Activated effector memory CD4-positive, alpha-beta T cell treated with anti-CD3 and anti-CD28 coated beads, Interleukin-2, amount 50 U/mL, for 16 hours (primary cell): ENCODE measurements at places on chromosomes 7 and 10.

- DNase-seq = no peak
Measured at GRCh38 chr7:22555476-22555875, 55.5 kb upstream of the STEAP1B start.

DNA sequence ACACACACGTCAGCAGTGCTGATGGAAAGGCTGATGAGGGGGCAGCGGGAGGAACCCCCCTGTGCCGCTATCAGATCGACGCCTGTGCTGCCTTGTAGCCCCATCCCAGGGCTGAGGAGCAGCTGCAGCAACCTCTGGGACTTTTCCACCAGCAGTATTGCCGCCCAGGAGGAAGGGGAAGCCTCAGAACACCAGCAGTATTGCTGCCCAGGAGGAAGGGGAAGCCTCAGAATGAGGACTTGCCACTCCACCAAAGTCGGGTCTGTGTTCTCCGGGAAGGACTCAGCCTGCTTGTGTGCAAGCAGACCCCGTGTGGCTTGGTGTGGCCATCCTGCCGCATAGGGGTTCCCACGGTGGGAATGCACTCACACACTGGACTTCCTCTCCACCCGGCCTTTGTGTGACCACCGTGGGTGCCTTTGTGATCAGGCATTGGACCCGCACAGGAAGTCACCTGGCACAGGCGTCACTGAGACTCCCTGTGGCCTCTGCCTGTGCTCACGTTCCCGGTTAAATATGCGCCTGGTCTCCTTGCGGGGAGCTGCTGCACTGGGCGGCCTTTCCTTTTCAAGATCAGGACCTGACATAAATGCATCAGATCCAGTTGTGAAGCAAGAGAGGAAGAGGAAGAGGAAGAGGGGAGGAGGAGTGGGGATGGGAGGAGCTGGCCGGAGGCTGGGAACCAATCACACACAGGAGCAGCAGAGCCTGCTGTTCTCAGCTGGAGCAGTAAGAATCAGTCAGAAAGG is 248.5 kb downstream of the DNAJB6 start:
- no peak for DNase-seq

DNA sequence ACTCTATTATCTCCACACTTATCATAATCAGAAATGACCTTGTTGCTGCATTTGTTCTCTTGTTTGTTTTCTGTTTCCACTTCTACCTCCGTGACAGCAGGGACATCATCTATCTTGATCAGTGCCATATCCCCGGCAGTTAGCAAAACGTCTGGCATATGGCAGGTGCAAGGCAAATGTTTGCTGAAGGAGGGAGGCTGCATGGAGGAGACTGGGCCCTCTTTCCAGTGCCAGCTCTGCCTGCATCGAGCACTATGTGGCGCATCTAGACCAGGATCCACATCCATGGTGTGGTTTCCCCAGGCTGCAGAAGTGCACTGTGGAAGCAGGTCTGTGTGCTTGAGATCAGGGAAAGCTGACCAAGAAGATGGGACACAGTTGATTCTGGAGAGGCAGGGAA is 181.2 kb downstream of the KCNMA1 start:
- DNase-seq = no peak

DNA sequence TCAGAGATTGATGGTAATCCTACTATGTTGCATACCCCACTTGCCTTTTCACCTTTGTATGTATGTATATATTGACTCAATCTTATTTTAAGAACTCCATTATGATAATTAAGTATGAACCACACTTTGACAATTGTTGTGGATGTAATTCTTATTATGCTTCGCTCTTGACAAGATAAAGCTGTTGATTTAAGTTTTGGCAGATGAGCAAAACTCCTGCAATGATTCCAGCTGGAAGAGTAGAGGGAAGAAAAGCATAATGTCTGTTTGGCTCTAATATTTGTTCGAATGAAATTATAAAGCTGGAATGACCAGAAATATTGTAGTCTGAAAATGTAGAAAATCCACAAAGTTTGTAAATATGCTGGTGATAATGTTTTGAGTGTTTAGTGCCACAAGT is 83.8 kb upstream of the AKR1E2 start:
- no peak for DNase-seq

GRCh38 chr10:118220346-118220850 is 121.7 kb downstream of the FAM204A start:
- no peak for DNase-seq

- DNase-seq = no peak
Measured at GRCh38 chr10:116006508-116006907, 266.5 kb downstream of the GFRA1 start.

GRCh38 chr10:101573885-101574753 is 13.9 kb downstream of the POLL start:
- no peak for DNase-seq

- no peak for DNase-seq
Measured at GRCh38 chr10:98006266-98006665, 24.2 kb downstream of the CRTAC1 start.

- no peak for DNase-seq
Measured at GRCh38 chr7:136868496-136869000, at the start of gene CHRM2. CHRM2 (plus strand) TSS chr7:136868652; CDS start chr7:137014866, 146,214 bp downstream.

DNA sequence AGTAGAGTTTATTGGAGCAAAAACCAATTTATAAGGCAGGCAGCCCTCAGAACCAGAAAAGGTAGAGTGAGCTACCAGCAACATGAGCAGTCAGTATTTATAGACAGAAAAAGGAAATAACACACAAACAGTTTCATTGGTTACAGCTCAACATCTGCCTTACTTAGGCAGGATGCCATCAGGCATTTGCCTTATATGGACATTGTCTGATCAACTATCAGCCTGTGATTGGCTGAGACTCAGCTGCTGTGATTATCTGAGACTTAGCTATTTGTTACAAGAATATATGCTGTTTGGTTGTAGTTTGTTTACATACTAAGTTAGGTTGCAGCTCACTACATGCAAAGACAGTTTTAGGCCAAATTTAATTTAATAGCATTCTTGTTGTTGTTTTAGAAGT is 60.4 kb upstream of the CDK1 start:
- no peak for DNase-seq

GRCh38 chr10:94264085-94264484 is 98.7 kb downstream of the NOC3L start:
- DNase-seq = no peak

DNA sequence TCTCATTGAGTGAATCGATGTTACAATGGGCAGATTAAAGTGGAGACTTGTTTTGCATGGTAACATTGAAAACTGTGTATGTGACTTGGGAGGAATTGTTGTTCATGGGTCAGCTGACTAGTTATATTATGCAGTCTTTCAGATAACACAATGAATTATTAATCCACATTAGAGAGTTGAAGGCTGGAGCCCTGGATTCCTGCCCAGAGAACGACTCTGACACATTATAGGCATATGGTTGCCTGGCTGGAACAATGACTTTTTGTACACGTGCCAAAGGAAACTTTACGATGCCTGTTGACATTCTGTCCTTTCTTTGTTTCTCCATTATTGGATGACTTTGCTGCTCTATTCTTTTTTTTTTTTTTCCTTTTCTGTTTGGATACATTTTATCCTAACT is 52.3 kb upstream of the TMEM229A start:
- DNase-seq = no peak

- DNase-seq = no peak
Measured at GRCh38 chr7:114417290-114417689, 2.7 kb downstream of the FOXP2 start.

DNA sequence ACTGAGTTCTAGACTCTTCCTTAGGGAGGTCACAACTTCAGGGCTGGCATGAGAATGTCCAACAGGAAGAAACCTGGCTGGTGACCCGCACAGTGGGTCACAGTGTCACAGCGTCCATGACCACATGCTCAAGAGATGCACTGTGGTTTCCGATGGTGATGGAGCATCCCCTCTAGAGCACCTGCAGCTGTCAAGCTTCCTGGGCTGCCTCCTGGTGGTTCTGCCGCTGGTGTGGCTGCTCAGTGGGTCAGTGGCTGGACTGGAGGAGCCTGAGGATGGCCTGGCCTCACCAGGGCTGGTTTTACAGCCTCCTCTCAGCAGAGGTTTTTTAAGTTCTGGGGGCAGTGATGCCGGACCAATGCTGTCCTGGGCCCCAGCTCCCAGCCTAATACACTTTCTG is 149.3 kb downstream of the SH3PXD2A start:
- DNase-seq = no peak

DNA sequence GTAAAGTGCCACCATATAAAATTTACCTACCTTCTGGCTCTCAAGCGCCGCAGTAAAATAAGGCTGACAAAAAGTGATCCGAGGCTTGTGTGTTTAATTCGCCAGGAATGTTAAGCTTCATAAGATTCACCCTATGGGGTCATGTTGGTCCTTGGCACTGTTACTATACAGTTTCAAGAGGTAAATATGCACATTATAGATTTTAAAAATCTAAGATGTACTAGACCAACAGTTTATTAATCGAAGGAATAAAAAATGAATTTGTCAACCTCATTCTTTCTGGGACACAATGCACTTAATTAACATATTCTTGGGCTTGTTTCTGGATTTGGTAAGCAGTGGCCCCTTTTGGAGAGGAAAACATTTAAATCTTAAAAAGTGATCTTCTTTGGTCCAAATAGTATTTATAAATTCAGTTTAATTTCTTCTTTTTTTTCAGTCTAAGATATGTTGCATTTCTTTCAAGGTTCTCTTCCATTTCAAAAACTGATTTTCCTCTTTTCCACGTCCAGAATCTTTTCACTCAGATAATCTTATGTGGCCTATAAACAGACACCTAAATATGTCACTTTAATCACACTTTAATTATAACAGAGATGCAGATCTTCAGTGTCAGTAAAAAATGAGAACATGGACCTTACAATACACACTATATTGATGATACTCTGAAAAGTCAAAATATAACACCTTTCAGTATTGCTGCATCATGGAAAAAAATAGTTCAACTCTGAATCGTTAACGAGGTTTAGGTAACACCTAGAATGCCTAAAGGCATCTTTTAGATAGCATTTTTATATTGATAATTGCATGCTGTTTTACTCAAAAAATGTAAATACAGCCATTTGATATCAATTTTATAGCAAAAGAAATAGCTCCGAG is 3.8 kb upstream of the SKIDA1 start:
- no peak for DNase-seq

DNA sequence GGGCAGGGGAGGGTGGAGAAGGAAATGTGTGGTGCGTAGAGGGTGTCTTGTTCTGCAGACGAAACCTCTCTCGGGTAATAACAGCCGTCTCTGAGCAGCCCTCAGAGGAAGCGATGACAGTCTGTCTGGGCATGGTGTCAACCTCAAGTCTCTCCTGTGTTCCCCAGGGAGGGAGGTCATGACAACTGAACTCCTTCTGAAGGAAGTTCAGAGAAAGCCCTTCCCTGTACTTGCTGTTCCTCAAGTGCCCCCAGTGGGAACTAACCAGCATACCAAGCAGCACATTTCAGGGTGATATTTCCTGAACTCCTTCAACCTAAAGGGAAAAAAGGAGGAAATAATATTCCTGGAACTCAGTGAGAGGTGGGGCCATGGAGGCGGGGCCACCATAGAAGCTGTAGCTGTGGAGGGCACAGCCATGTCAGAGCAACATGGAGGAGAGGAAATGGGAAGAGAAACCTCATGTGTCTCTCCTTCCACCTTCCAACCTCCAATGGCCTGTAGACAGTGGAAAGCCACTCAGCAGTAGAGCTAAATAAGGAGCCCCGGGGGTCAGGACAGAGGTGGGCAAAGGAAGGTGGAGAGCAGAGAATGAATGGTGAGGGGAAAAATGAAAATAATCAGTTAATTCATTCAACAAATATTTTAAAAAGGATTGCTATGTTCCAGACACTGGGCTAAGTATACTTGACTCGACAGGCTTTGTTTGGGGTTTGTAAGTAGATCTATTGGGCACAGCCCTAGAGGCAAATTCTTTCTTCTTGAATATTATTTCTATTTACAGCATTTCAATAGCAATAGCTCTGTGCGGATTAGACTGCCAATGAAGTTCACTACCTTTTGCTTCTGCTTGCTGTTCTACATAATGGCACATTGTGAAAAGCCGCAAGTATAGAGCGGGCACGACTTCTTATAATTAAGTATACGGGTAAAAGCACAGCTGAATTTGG is 61.0 kb upstream of the AOAH start:
- DNase-seq = peak; percentile 77

DNA sequence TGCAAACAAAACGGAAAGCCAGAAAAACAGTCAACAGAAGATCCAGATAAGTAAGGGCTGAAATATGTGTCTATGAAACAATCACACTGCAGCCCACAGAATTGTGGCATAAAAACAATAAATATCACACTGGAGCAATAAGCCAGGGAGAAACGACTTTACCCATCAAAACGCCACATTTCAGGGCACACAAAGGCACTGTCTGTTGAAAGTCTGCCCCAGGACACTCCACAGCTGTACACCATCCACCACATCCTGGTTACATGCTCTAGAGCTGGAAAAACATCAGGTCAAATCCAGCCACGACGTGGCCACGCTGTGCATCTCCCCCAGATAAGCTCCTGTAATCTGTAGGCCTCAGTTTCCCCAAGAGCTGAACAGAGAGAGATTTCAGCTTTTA is 88.7 kb downstream of the COBL start:
- DNase-seq = no peak

- DNase-seq = no peak
Measured at GRCh38 chr7:71636329-71636728, 504.4 kb downstream of the GALNT17 start.

DNA sequence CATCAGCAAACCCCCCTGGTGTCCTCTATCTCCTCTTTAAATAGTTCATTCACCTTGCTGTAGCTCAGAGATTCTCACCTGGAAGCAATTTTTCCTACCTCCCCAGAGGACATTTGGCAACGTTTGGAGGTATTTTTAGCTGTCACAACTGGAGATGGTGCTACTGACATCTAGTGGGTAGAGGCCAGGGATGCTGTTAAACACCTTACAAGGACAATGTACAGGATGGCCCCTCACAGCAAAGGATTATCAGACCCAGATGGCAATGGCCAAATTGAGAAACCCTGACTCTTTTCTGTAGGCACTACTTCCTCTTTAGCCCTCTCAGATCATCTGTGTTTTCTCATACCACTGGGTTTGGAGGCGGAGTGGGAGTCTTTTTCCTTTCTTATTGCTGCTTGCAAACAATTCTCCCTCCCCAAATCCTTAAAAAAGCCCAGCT is 13.2 kb upstream of the TRA2A start:
- DNase-seq = no peak

- no peak for DNase-seq
Measured at GRCh38 chr7:31146030-31146429, 93.9 kb downstream of the ADCYAP1R1 start.

DNA sequence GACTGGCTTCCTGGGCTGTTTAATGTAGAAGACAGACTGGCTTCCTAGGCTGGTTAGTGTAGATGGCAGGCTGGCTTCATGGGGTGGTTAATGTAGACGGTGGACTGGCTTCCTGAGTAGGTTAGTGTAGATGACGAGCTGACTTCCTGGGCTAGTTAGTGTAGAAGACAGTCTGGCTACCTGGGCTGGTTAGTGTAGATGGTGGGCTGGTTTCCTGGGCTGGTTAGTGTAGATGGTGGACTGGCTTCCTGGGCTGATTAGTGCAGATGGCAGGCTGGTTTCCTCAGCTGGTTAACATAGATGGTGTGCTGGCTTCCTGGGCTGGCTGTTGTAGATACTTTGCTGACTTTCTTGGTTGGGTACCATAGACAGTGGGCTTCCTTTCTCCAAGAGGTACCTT is 122.9 kb upstream of the PPP2R2D start:
- peak; percentile 3 for DNase-seq

- DNase-seq = no peak
Measured at GRCh38 chr7:116219288-116219687, 8.9 kb downstream of the TES start.
